ENCODE measurements at places on chromosomes 6 and 20. TPM values are rescaled to one million over a fixed set of nuclear protein-coding genes. Genes with fewer than 3 reads are reported as not detected.

DNA sequence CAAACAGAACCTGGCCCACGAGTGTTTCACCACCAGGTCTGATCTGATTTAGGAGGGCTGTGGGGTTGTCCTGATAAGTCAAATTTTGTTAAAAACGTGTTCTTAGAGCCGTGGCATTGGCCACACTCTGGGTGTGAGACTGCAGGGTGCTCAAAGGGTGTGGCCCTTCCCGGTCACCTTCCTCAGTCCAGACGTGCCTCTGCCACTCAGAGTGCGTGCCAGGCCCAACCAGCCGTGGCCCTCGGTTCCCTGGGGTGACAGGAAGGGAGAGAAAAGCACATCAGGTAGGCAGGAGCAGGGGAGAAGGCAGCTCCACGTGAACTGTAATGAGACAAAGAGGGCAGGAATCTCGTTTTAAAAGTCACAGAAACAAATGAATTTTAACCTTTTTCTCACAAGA is 115.4 kb downstream of the FAM120B start:
- H3K27ac ChIP-seq, result no peak overlapping the region
- H3K36me3 ChIP-seq, result no peaks in the 10 kb centered on the region
- no peaks in the 10 kb centered on the region for H3K4me1 ChIP-seq
- DNase-seq, result no peak
- no peak overlapping the region for H3K4me3 ChIP-seq
- H3K27me3 ChIP-seq, result peaks cover 4% of the 10 kb centered on the region

The SLC22A23 gene
- total RNA-seq, result 19.2 TPM

DNA sequence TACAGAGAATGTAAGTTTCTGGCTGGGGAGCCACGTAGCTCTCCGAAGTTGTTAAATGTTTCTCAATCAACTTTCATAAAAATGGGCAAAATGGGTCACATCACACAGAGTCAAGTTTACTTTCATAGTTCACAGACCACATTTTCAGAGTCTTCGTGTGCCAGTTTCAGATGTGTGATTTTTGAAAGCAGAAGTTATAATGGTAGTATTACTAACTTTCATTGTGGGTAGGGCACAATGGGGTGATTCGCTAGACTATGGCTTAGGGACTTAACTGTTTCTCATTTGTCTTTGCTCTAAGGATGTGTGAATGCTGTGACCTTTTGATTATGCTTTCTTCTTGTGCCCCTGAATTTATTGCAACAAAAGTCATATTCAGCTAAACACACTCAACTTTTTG is 109.0 kb upstream of the SUPT3H start:
- H3K36me3 ChIP-seq, result no peaks in the 10 kb centered on the region
- H3K27ac ChIP-seq, result no peak overlapping the region
- H3K4me1 ChIP-seq, result no peaks in the 10 kb centered on the region
- H3K4me3 ChIP-seq, result no peak overlapping the region
- no peak for DNase-seq

The BPI gene
- total RNA-seq, result not detected

- H3K36me3 ChIP-seq, result no peaks in the 10 kb centered on the region
- H3K4me3 ChIP-seq, result no peak overlapping the region
- DNase-seq, result no peak
- H3K4me1 ChIP-seq, result no peaks in the 10 kb centered on the region
Observed at GRCh38 chr20:12700701-12701100, 308.1 kb upstream of the SPTLC3 start.

DNA sequence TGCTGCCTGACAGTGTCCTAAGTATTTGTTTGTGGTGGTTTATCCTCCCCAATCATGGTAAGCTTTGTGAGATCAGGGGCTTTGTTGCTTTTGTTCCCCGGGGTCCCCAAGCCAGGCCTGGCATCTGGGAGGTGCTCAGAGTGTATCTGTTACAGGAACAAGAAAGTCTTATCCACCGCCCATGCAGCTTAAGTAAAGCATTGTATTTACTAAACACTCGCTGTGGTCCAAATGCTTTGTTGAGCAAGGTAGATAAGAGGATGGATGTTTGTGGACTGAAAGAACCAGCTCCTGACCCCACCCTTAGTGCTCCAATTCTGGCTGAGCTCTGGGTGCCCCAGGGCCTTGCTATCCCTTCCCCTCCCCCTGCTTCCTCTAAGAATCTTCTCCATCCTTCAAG is 19.8 kb upstream of the TFAP2C start:
- H3K4me3 ChIP-seq, result no peak overlapping the region
- no peaks in the 10 kb centered on the region for H3K36me3 ChIP-seq
- H3K27ac ChIP-seq, result no peak overlapping the region

DNA sequence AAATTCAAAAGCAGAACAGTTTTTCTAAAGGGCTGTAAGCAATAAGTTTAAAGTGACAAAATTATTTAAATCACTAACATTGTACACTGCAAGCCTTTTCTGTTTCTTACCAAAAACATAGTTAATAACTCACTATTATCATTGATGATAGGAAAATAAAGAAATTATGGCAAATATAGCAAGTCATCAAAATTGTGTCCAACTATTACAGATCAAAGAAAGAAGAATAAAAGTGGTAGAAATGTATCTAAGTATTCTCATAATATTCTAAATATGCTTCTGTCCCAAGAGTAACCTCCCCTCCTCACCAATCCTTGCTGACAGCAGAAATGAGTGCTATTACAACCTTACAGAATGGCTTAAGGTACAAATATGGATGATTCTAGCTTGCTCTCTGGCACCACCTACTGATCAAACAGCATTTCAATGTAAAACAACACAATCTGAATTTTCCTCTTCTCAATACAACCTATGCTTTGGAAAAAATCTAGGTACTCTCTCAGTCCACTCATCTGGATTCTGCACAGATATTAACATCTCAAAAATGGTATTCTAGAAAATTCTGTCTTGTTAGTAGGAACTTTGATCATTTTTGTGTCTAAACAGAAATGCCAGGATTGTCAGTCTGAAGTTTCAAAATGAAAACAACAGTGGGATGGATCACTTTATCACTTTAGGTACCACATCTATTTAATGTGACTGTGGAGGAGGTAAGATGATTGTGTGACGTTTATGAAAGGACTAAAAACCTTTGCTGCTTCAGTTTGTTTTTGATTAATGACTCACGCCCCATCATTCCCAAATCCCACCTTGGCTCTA is 40.9 kb downstream of the ZFP64 start:
- H3K4me3 ChIP-seq, result no peak overlapping the region
- DNase-seq, result no peak
- H3K27ac ChIP-seq, result no peak overlapping the region
- no peaks in the 10 kb centered on the region for H3K27me3 ChIP-seq
- H3K36me3 ChIP-seq, result peaks cover 18% of the 10 kb centered on the region

The CTCFL gene
- total RNA-seq, result not detected

The FHL5 gene
- 40.1 TPM for total RNA-seq

The TMEM217 gene
- 1.8 TPM for total RNA-seq

- DNase-seq, result no peak
- no peaks in the 10 kb centered on the region for H3K36me3 ChIP-seq
- H3K4me1 ChIP-seq, result no peaks in the 10 kb centered on the region
- no peak overlapping the region for H3K4me3 ChIP-seq
Observed at GRCh38 chr6:21382821-21383449, 210.6 kb upstream of the SOX4 start.

The ULBP3 gene
- 3.8 TPM for total RNA-seq

DNA sequence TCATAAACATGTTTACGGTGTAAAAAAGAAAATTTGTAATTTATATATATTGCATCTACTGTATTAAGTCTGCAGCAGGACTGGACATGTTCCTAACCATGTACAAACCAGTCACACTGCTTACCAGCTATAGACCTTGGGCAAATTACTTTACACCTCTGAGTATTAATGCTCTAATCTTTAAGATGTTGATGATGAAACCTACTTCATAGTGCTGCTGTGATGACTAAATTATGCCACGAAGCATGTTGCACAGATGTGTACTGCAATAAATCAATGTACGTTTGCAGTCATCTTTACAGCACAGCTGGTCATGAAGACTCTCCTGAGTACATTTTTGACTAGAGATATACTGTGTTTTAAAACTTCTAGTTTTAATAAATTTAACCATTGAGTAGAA is 42.6 kb downstream of the PRKN start:
- H3K27ac ChIP-seq, result no peak overlapping the region
- H3K4me3 ChIP-seq, result no peak overlapping the region
- no peak for DNase-seq
- no peaks in the 10 kb centered on the region for H3K36me3 ChIP-seq

GRCh38 chr6:72650081-72650745 is 28.3 kb downstream of the KCNQ5 start:
- no peak overlapping the region for H3K4me3 ChIP-seq
- H3K27me3 ChIP-seq, result no peaks in the 10 kb centered on the region
- no peak for DNase-seq
- no peak overlapping the region for H3K27ac ChIP-seq

GRCh38 chr6:9657994-9658393 is 756.9 kb downstream of the TFAP2A start:
- no peaks in the 10 kb centered on the region for H3K4me1 ChIP-seq
- no peaks in the 10 kb centered on the region for H3K36me3 ChIP-seq
- no peaks in the 10 kb centered on the region for H3K27me3 ChIP-seq

- H3K27ac ChIP-seq, result no peak overlapping the region
- H3K4me1 ChIP-seq, result no peaks in the 10 kb centered on the region
- H3K36me3 ChIP-seq, result no peaks in the 10 kb centered on the region
Observed at GRCh38 chr6:17483391-17484016, 90.1 kb downstream of the CAP2 start.

The SLCO4A1 gene
- 63.3 TPM for total RNA-seq

- H3K27me3 ChIP-seq, result no peaks in the 10 kb centered on the region
- H3K4me3 ChIP-seq, result no peak overlapping the region
- H3K27ac ChIP-seq, result no peak overlapping the region
Observed at GRCh38 chr20:8334641-8335040, 202.6 kb downstream of the PLCB1 start.

DNA sequence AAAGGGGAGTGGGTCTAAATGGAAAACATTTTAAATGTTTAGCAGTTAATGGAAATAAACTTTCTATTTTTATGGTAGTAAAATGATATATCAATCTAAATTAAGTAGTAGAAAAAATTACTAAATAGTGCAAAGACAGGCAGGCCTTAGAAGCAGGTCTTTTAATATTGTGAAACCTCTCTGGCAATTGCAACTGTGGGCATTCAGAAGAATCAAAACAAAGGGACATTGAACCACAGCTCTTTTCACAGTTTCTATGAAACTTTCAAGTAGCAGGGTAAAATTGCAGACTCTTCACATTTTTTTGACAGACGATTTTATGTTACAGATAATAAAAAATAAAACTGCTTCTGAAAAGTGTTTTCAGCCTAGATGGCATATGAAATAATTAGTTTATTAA is 533.7 kb downstream of the BCKDHB start:
- H3K4me3 ChIP-seq, result no peak overlapping the region
- no peaks in the 10 kb centered on the region for H3K4me1 ChIP-seq
- H3K36me3 ChIP-seq, result no peaks in the 10 kb centered on the region
- no peak overlapping the region for H3K27ac ChIP-seq

DNA sequence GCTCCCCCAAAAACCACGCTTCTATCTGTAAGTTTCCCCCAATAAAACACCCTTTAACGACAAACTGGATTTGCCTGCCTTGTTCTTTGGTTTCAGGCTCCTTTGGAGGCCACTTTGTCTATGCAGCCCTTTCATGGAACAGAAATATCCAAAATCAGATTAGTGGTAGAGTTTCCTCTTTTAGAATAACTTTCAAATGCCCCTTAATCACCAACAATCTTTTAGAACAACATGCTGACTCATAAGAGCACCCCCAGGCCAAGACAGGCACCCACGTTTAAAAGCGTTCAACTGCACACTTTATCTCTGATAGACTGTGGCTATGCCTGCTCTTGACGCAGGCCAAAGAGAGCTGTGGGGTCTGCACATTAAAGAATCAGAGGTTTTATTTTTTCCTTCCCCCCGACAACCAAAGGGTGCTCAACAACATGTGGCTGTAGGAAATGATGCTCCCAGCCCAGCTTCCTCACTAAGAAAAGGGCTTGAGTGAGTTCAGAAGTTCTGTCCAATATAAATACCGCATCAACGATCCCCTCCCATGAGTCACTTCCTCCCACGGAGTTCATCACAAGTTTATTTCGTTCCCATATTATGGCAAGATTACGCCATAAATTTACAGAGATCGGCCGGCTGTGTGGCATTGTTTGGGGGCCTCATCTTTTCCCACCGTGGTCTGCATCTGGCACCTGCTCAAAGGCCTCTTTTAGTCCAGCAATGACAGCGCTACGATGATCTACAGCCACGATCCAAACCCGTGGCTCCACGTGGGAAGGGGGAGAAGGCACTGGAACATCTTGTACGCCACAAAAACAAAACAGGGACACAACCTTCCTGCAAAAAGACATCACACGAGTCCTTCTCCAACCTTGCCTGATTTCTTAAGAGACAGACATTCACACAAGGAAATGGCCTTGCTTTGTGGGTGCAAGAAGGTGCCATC is 88.8 kb upstream of the NFATC2 start:
- H3K27ac ChIP-seq, result peak overlapping the region; percentile 72
- H3K4me1 ChIP-seq, result peaks cover 24% of the 10 kb centered on the region
- H3K27me3 ChIP-seq, result no peaks in the 10 kb centered on the region
- no peak overlapping the region for H3K4me3 ChIP-seq

- no peak for DNase-seq
- peak overlapping the region; percentile 99 for H3K27ac ChIP-seq
- H3K27me3 ChIP-seq, result no peaks in the 10 kb centered on the region
- H3K4me3 ChIP-seq, result peak overlapping the region; percentile 90
- H3K36me3 ChIP-seq, result peaks cover 29% of the 10 kb centered on the region
- no peaks in the 10 kb centered on the region for H3K4me1 ChIP-seq
Observed at GRCh38 chr6:63573899-63574553, 1.7 kb downstream of the LOC128125822 start.

- no peaks in the 10 kb centered on the region for H3K4me1 ChIP-seq
- no peaks in the 10 kb centered on the region for H3K36me3 ChIP-seq
- H3K27me3 ChIP-seq, result no peaks in the 10 kb centered on the region
- no peak overlapping the region for H3K4me3 ChIP-seq
- no peak for DNase-seq
Observed at GRCh38 chr20:3231889-3232588, 7.0 kb downstream of the SLC4A11 start.

All from upper lobe of right lung (tissue), 1 donor.